ENCODE measurements at places on chromosomes 1 and 21. TPM values are rescaled to one million over a fixed set of nuclear protein-coding genes. Genes with fewer than 3 reads are reported as not detected.

SLC2A5 gene
- total RNA-seq, result not detected

REN gene
- total RNA-seq, result not detected

SPRR4 gene
- not detected for total RNA-seq

PDIK1L gene
- 7.6 TPM for total RNA-seq

MXRA8 gene
- not detected for total RNA-seq

NES gene
- 2.5 TPM for total RNA-seq

TCHHL1 gene
- total RNA-seq, result not detected

ERG gene
- not detected for total RNA-seq

TRIM58 gene
- not detected for total RNA-seq

SMCP gene
- total RNA-seq, result not detected

OVAAL gene
- total RNA-seq, result not detected

SLAMF8 gene
- total RNA-seq, result not detected

TFAP2E gene
- total RNA-seq, result 0.40 TPM

RNF186 gene
- not detected for total RNA-seq

OR2L2 gene
- not detected for total RNA-seq

KRTAP19-3 gene
- not detected for total RNA-seq

GPR161 gene
- 2.8 TPM for total RNA-seq

FDPS gene
- total RNA-seq, result 142 TPM

KCNH1 gene
- 0.15 TPM for total RNA-seq

TMEM240 gene
- 0.67 TPM for total RNA-seq

TNFSF4 gene
- total RNA-seq, result 3.1 TPM

TFF1 gene
- not detected for total RNA-seq

CASQ1 gene
- total RNA-seq, result not detected

MTR gene
- 29.4 TPM for total RNA-seq

CTSE gene
- total RNA-seq, result not detected

KCNK1 gene
- total RNA-seq, result 4.5 TPM

FCRL4 gene
- not detected for total RNA-seq

ESPN gene
- not detected for total RNA-seq

SPRR2A gene
- not detected for total RNA-seq

CELA3B gene
- not detected for total RNA-seq

PCNT gene
- 11.1 TPM for total RNA-seq

RAD54L gene
- 6.6 TPM for total RNA-seq

KCNC4 gene
- total RNA-seq, result 1.3 TPM

PPP1R12B gene
- total RNA-seq, result 16.4 TPM

GPR37L1 gene
- total RNA-seq, result not detected
